Hematopoietic multipotent progenitor cell treated with erythropoietin and hydrocortisone succinate and interleukin-3 and kit ligand, for 6 days (in vitro differentiated cells): ENCODE measurements at places on chromosomes 5 and 9.

DNA sequence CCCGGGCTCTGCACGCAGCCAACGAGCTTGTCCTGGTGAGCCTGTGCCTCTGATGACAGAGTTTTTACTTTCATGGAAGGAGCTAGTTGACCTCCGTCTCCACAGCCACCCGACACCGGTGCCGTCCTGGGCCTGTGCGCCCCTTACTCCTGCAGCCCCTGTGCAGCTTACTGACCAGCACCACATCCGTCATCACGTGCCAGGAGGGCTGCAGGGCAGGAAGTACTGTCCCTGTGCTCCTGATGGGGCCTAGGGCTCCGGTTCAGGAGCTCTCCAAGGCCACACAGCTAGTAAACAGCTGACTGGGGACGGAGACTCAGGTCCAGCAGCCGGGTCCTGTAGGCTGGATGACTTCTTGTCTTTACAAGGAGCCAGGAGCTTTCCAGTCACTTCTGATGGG lies 10.2 kb downstream of the STKLD1 start:
- DNase-seq, result no peak

DNA sequence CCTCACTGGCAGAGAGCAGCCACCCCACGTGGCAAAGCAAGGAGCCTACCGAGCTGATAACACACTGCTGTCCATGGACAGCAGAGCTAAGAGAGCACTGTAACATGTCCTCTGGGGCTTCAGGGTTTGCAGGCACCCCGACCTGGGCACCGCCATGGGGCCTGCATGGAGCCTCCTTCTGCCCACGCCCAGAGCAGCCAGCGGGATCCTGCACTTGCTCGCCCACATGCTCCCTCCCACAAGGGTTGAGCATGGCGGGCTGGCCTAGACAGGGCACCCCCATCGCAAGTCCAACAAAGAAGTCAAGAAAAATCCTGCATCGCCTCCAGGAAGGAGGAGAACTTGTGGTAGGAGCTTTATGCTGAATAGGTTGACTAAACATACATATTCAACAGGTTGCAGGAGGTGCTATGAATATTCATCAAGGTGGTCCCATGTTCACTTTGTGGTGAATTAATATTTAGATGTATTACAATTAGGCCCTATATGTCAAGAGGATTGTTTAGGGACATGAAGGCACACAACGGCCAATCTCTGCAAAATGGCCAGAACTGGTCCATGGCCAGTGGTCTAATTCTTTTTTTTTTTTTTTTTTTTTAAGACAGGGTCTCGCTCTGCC lies 3.8 kb upstream of the MIGA2 start:
- DNase-seq, result peak; percentile 27

- DNase-seq, result no peak
Observed at GRCh38 chr5:158209219-158209908, 350.4 kb upstream of the CLINT1 start.

DNA sequence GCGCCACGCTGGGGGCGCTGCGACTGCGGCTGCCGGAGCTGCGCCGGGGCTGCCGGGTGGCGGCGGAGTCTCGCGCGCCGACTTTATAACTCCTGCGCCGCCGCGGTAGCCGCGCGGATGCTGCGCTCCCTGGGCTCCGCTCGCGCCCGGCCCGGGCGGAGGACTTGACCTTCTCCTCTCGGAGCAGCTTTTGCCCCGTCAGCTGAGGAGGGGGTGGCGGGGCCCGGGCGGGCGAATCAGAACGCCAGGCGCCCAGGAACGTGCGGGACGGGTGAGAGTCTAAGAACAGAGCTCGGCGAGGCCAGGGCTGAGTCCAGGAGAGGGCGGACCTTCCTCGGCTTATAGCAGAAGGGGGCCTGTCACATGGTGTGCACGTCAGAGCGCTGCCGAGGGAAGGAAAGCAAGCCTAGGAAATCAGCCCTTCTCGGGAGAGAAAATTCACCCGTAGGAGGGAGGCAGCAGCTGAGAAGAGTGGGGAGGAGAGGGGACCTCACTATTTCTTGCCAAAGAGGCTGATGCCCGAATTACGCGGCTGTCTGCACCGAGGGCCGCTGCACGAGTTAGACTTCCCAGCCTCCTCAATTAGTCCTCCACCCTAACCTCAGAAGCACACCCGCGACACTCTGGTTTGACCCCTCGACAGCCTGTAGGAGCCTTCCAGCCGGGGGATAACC lies at the start of gene FOXD1:
Gene FOXD1, minus strand, starts transcription at position 315 of the 674 bp plus-strand sequence. CDS start 415 bp downstream, outside the sequence.
- peak; percentile 60 for DNase-seq

DNA sequence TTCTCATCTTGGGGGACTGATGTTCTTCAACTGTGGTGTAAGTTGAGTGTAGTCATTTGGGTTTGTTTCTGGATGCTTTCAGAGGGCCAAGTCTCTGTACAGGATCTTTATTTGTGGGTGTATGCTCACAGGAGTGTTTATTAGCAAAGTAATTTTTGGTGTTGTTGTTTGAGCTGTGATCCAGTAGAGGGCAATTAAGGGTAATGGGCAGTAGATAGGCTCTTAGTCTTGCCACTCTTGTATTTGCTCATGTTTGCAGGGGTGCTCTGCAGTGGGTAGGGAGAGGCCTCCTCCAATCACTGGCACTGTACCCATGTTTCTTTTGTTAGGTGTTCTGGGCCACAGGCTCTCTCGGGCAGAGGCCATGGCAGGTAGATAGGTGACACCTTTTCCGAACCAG lies 45.9 kb upstream of the ITGA2 start:
- peak; percentile 40 for DNase-seq

DNA sequence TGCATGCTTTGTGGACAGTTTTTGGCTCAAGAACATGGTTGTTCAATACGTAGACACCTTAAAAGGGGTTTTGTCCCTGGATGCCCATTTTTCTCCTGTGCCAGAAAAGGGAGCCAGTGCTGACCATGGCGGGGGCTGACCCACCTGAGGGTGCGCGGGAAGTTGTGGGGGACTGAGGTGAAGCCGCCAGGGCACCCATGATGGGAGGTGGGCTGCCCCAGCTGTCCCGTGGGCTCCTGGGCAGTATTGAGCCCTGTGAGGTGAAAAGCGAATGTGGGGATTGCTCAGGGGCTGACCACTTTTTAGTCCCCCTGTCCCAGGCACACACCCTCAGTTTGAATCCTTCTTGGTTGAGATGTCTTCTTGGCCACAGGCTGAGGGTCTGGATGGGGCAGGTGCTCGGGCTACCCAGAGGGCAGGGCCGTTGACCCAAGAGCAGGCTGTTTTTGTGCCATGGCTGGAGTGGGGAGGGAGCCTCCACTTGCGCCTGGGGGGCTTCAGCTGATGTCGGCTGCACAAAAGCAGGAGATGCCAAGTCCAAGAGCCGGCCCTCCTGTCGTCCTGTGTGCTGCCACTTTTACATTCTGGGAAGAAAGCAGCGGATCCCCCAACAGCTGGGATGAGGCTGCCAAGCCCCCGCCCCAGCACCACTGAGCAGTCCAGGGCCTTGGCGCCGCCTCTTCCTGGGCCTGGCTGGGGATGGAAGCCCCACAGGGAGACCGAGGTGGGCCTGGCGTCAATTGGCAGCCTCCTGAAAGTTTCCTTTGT lies 120.1 kb downstream of the WNK2 start:
- no peak for DNase-seq

DNA sequence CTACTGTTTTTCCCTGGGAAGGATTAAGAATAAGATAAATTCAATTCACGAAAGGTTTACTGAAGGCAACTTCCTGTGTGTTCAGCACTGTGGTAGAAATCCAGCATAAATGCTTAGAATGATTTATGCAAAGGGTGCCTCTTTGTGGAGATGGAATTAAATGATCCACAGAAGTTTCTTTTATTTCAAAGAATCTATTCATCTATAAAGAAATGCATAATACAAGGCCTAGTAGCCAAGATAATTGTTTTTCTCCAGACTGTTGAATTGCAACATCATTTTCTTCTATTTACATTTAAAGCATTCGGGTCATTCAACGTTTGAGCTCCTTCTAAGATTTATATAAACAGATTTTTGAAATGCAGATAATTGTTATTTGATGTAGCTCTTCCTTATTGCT lies 138.8 kb upstream of the NFIL3 start:
- no peak for DNase-seq

- no peak for DNase-seq
Observed at GRCh38 chr5:72377910-72378638, 57.9 kb downstream of the PTCD2 start.
